ENCODE measurements at places on chromosomes 13 and 19.

GRCh38 chr19:46618670-46619231 is 6.1 kb downstream of the PTGIR start:
- DNase-seq = peak; percentile 62

- no peak for DNase-seq
Measured at GRCh38 chr13:93398167-93399035, 171.8 kb downstream of the GPC6 start.

GRCh38 chr19:44744871-44745332 is 3.6 kb upstream of the BCL3 start:
- DNase-seq = no peak

DNA sequence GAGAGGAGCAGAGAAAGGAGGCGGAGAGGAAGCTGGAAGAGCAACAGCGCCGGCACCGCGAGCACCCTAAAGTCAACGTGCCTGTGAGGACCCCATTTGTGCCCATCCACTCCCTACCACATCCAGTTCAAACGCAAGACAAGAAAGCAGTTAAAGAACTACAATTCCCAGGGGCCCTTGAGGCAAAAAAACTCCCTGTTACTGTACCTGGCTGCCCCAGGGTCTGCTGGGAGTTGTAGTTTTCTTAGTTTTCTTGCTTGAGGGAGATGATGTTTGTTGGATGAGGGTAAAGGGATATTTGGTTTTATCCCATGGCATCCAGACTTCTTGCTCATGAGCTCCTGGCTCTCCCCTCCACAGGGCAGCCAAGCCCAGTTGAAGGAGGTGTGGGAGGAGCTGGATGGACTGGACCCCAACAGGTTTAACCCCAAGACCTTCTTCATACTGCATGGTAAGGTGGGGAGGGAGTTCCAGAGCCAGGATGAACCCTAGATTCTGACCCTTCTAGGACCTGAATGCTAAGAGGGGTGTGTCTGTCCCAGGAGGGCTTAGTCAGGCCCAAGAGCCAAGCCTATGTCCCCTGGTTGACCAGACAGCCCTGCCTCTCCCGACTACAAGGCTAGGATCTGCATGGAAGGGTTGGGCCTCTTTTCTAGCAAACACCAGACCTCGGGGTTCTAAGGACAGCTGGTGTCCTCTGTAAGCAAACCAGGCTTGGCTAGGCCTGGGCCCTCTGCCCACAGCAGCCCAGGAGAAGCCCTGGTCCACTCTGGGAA is 13.2 kb downstream of the NUCB1 start:
- no peak for DNase-seq

GRCh38 chr19:44582581-44583265 is 30.6 kb upstream of the IGSF23 start:
- DNase-seq = no peak

DNA sequence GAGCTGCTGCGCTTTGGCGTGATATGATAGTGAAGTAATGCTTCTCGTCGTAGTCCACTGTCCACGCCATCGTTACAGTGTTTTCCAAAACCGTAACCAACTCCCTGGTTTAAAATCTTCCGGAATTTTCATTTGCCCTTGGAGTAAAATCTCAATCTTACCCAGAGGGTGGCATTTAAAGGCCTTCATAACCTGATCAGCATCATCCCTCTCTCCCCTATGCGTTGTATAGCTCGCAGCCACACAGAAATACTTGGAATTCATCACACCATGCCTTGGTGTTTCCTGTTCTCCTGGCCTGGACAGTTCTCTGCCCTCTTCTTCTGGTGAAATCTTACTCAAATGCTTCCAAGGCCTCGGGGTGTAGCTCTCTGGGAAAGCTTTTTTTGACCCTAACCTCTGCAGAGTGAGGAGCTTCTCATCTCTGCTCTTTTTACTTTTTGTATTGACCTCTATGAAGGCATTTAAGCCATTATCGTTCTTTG is 839 bp downstream of the MPHOSPH8 start:
- no peak for DNase-seq

DNA sequence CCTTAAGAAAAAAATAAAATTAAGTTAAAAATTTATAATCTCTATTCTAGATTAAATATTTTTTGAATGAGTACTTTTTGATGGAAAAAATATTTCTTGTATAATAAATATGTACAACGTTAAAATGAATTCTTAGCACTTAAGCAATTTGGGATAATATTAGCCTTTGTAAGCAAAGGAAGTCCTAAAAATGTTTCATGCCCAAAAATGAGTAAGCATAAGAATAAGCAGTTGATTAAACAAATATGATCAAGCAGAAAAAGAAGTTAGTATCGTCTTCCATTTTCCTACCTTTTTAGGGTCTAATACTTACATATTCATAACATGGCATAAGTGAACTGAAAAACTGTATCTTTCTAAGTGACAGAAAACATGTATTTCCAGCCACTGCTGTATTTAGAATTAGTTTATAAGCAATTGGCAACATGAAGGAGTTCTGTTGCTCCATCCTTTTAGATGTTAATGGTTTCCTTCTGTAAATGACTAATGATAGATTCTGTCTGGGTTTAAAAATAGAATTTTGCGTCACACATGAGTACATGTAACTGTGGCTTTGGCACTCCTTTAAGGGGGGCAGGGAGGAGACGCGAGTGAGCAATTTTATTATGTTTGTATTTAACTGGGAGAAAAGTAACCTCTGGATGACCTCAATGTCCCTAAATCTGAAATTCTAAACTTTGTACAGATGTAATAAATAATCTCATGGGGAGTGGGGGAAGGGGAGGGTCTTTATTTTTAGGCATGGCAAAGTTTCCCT is 237.4 kb downstream of the RGCC start:
- DNase-seq = no peak

- no peak for DNase-seq
Measured at GRCh38 chr13:64041296-64041695, 2625.6 kb upstream of the PCDH20 start.

DNA sequence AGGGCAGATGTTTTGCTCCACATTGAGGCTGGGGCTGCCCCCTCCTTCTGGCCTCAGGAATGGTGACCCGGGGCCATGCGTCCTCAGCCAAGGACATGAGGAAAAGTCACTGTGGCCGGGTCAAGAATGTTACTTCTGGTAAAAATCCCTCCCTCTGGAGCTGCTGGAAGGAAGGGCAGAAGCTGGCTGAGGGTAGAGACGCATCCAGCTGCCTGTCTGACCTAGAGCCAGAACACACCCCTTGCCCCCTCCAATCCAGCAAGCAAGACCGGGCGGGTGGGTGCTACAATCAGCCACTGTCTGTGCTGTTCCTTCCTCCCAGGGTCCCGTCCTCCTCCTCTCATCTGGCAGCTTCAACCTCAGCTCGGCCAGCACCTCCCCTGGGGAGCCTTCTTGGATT is 59.0 kb downstream of the PTPRS start:
- DNase-seq = peak; percentile 36

DNA sequence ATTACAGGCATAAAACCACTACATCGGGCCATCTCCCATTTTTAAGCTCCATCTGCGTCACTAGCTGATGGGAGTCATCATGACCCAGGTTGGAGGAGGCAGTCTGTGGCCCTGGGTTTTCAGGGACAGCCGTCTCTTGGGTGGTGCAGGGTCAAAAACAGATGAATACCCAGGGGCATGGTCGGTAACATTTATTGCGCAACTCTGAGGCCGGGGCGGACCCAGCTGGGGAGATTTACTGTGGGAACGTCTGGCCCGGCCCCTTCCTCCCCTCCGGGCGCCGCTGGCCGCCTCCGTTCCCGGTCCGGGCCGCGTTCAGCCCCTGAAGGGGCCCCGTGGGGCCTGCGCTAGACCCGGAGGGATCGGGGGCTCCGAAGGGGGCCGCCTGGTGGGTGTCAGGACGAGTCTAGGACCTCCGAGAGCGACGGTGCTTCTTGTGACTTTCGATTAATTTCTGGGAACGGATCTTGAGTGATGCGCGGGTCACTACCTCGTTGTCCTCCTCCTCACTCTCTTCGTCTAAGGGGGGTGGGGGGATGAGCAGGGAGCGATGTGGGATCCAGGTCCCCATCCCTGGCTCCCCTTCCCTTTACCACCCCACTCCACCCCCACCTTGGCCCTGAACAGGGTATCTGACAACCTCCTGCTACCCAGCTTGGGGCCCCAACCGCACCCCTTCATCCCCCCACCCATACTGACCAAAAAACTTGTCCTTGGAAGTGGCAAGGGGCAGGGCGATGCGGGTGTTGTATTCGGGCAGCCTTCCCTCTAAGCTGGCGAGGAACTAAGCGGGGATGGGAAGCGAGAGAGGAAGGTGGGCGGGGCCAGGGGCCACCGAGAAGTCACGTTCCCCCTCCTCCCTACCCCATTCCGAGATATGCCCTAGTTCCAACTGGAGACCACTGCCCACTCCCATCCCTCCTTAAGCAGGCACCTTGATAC is 1.6 kb upstream of the RGL3 start:
- no peak for DNase-seq

GRCh38 chr13:47426126-47426849 is 529.4 kb upstream of the HTR2A start:
- DNase-seq = peak; percentile 77

GRCh38 chr13:71619096-71619495 is 247.9 kb downstream of the DACH1 start:
- no peak for DNase-seq

DNA sequence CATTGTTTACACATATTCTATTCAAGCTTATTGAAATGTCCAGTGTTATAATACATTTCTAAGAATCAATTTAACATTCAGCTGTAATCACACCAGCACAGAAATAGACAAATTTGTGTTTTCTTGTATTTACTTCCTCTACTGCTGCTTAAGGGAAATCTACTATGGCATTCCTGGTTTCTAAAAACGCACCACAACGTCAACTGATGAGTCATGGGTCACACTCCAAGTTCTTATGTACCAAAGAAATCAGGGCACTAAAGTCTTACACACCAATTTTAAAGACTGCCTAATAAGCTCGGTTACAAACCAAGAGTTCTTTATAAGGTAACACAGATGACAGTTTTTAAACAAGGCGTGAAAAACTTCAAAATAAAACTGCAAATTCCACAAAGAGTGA is 13.2 kb downstream of the LNX2 start:
- DNase-seq = no peak
